ENCODE measurements at places on chromosomes 12 and 14.

GRCh38 chr12:23350808-23351207 is 598.7 kb downstream of the SOX5 start:
- no peak for DNase-seq

GRCh38 chr12:90234472-90234871 is 525.8 kb upstream of the ATP2B1 start:
- DNase-seq: no peak

DNA sequence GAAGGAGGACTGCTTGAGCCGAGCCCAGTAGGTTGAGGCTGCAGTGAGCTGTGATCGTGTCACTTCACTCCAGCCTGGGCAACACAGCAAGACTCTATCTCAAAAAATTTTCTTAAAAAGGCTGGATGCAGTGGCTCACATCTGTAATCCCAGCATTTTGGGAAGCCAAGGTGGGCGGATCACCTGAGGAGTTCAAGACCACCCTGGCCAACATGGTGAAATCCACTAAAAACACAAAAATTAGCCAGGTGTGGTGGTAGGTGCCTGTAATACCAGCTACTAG is 17.1 kb upstream of the MDM2 start:
- DNase-seq: no peak

- DNase-seq: no peak
Observed at GRCh38 chr12:6551063-6551461, 4.8 kb downstream of the IFFO1 start.

GRCh38 chr14:61064856-61065255 is 83.8 kb downstream of the SLC38A6 start:
- DNase-seq: no peak

- no peak for DNase-seq
Observed at GRCh38 chr12:49013428-49013827, 5.1 kb downstream of the PRKAG1 start.

DNA sequence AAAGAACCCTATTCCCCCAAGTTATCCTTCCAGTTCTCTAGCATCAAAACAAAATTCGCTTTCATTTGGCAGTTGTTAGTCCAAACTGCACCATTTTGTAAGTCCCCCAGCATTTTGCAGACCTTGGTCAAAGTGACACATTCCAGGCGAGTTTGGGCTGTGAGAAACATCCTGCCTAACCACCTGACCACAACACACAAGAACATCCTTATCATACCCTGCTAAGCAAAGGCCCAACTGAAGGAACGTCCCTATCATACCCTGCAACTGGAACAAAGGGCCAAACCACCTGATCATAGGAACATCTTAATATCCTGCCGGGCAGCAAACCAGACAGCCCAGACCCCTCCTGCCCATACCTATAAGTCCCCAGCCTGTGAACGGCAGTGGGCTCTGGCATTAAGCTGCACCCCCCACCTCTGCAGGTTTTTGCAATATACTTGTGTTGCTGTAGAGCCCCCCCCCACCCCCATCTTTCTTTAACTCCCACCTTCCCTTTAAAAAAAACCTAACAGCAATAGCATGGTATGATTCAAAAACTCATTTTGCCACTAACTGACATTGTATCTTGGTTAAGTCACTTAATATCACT is 2.7 kb downstream of the PCNX4 start:
- DNase-seq: no peak

DNA sequence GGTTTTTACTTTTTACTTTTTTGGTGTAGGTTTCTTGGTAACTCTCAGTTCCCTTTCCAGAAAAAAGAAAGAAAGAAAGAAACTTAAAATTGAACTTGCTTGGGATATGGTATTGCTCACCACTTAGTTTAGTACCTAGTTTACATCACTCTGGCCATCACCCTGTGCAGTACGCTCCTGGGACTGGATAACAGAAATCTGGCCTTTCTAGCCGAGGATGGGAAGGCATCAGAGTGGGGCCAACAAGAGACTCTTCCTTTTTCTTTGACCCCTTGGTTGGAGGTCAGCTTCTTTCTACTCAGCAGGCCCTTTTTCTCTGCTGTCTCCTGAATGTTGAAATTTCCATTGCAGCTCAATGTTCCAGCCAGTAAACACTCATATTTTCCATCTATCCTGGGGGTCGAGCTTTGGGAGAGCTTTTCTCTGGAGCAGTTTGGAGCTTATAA is 156.6 kb downstream of the TGFB3 start:
- no peak for DNase-seq

DNA sequence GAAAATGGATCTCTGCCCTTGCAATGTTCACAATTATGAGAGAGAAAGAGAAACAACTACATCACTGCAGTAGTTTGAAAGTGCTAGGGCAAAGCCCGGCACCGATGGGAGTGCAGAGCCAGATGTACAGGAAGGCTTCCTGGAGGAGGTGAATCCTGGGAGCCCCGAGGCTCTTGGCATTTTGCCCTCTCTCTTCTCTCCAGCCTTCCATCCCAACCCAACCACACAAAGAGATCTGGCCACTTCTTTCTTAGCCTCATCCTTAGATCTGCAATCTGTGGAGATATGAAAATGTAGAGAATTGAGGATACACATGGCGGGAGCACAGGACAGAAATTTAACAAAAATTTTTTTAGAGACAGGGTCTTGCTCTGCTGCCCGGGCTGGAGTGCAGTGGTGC is 3.3 kb upstream of the PAPLN start:
- DNase-seq: no peak

DNA sequence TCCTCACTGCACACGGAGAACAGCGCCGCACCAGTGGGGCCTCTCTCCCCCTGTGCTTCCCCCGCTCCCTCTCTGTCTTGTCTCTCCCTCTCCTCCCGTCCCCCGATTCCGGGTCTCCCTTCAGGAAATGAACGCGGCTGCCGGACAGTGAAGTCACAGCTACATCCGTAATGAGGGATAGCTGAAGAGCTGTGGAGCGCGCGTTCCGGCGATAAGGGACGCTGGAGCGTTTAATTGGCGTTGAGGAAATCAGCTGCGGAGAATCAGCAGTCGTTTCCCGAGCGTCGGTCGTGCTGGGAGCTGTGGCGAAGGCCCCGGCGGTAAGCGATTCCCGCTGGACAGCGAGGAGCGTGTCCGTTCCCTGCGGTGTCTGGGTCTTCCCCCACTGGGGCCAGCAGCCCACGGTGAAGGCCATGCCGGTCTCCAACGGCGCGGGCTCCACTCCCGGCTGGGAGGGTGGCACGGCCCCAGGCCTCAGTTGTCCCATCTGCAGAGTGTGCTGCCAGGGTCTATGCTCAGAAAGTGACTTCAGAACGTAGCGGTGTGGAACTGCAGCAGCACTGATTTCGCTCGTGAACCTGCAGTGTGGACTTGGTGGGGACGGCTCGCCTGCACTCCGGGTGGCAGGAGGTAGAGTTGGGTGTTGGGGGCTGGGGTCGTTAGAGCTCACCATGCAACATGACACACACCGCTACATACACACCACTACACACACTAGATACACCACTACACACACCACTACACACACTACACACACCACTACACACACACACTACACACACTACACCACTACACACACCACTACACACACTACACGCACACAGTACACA is 10.9 kb downstream of the NOC4L start:
- no peak for DNase-seq

DNA sequence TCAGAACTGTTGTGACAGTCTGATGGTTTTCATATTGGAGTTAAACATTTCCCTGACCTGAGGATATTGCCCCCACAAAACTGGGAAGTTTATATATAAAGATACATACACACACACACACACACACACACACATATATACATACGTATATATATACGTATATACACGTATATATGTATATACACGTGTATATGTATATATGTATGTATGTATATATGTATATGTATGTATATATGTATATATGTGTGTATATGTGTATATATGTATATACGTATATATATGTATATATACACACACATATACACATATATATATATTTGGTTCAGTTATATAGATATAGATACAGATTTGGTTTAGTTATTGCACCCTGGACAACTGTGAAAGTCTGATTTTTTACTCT is 65.7 kb downstream of the ATP2B1 start:
- no peak for DNase-seq

DNA sequence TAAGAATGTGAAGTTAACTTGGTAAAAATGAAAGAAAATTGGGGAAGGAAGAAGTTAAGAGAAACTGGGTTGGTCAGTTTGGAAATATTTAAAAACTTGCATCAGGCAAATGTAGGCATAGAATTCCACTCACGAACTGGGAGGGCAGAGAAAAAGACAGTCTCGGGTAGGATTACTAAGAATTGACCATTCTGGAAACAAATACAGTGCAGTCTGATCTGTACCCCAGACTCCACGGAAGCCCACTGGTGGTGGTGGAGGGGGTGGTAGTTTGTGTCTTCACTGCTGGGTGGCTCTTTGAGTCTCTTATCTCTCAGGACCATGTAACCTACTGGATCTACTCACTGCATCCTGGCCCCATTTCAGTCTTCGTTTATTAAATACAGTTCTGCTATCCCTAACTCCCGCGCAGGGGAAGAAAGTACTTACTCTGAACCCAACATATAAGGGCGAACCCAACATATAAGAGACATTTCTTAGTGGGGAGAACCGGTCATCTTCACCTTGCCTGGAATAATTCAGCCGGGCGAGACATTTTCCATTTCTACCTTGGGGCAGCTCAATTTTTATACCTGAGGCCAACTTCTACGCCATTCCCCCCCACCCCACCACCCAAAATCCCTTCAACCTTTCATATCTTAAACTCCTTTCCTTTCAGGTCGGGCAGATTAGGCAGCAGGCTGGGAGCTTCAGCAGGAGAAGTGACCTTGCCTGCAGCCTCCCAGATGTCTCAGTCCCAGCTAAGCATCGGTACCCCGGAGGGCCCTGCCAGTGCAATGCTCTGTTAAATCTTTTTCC is 1.7 kb downstream of the SLC2A3 start:
- DNase-seq: no peak

GRCh38 chr14:21631084-21631483 is 3.7 kb downstream of the OR10G2 start:
- DNase-seq: no peak

DNA sequence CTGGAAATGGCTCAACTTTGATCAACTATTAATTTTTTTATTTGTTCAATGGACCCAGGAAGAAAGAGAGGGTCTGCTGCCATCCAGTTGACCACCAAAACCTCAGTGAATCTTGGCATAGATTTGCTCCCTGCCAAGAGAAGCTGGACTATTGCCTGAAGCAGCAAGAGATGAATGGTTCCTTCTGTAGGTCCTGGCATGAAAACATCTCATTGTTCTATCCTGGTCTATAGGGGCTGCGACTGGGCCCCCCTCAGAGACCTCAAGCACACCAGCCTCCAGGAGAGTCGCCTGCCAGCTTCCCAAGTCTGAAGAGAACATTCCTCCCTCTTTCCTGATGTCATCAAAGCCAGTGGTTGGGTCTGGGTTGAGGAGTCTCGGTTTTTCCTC is 204.9 kb downstream of the TMX1 start:
- no peak for DNase-seq

GRCh38 chr14:77141214-77142004 is at the start of gene ZDHHC22:
TSS of gene ZDHHC22 (minus strand) at chr14:77141791. CDS start at chr14:77139738, 2,053 bp downstream.
- no peak for DNase-seq

GRCh38 chr14:56023661-56024081 is 94.5 kb upstream of the PELI2 start:
- DNase-seq: no peak

GRCh38 chr14:101147848-101148247 is 244.3 kb upstream of the RTL1 start:
- no peak for DNase-seq

DNA sequence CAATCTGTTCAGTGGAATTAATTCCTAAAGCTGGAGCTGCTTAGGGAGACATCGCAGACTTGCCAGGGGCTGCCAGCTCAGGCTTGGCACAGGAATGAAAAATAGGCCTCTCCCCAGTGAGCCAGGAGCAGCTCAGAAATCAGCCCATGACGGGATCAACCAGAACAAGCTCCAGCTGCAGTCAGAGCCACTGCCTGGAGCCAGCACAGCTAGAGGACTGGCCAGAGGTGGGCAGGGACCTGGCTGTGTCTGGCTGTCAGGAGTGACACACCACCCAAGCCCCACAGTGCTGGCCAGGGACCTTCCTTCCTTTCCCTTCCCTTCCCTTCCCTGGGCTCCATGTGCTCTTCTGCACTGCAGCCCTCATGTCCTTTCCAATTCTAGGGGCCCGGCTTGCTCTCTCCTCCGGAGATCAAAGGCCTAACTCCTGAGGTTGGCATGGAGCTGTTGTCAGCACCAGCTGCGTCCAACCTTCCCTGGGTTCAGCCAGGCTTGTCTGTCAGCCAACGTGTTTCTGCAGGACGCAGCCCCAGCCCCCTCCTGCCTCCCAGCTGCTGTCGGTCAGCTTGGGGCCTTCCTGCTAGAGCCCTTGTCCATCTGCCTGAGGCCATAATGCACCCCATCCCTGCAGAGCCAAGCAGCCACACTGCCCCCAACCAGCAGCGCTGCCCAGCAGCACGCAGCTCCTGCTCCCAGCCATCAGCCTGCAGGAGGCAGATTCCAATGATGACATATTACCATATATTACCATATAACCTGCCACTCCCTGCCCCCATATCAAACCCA is 149.3 kb downstream of the CALM1 start:
- DNase-seq: no peak

DNA sequence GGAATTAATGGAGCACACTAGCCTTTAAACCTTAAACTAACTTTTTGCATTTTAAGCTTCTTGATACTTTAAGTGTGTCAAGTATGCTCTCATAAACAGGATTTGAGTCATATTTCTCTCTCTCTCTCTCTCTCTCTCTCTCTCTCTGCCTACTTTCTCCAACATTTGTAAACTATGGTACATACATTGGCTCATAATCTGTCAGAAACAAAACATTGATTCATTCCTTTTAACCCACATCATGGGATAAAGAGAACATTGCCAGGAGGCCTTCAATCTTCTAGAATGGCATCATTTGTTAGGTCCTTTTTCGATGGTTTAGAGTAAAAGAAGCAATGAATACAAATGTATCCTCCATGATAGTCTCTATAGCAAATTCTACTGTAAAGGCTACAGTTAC is 81.6 kb upstream of the RERGL start:
- DNase-seq: no peak

Data from GF-D8 (cell line).